NCI-H226 (cell line): ENCODE measurements at places on chromosomes 6 and 20.

GRCh38 chr20:63656451-63656850, 1.7 kb upstream of the RTEL1 start:
- peak; percentile 10 for DNase-seq

GRCh38 chr6:45498591-45498990, 120.9 kb upstream of the SUPT3H start:
- DNase-seq, result no peak

DNA sequence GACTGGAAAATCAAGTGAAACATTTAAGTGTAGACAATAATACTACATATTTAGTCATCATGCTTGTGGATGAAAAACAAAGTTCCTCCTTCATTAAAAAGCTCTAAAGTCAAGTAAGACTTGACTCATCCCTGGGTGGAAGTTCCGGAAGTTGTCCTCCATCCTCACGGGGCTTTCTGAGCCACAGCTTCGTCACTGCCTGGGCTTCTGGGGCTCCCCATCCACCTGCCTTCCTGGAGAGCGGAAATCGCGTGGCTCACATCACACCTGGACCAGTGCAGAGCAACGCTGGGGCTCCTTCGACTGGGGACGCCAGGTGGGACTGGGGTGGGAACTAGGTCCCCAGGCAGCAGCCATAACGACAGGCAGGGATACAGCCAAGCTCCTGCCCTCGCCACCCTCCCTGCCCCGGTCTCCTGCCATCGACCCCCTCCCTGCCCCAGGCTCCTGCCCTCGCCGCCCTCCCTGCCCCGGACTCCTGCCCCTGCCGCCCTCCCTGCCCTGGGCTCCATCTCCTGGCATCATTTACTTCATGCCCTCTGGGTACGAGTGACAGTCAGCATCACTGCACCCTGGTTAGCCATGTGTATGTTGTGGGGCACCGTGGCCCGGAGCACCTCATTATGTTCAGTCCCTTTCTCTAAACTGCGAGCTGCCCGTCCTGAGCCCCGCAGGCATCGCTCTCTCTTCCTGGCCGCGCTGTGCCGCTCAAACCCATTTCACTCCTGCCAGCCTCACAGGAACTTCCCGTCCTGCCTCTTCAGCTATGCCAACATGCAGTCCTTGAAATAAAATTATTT, 12.9 kb downstream of the THBS2 start:
- no peak for DNase-seq

DNA sequence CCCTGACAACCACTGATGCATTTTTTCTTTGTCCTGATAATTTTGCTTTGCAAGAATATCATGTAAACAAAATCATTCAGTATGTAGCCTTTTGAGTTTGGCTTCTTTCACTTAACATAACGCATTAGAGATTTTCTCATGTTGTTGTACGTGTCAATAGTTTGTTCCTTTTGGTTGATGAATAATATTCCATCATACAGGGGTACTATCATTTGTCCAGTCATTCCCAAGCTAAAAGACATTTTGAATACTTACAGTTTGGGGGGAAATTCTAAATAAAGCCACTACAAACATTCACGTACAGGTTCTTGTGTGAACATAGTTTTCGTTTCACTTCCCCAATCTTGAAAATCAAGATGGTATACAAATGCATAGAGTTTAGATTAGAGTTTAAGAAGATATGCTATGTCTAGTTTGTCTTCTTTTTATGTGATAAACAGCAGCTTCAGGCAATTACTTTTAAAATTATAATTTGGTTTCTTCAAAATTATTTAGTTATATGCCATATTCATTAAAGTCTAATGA, 5.2 kb downstream of the HAO1 start:
- DNase-seq, result no peak

DNA sequence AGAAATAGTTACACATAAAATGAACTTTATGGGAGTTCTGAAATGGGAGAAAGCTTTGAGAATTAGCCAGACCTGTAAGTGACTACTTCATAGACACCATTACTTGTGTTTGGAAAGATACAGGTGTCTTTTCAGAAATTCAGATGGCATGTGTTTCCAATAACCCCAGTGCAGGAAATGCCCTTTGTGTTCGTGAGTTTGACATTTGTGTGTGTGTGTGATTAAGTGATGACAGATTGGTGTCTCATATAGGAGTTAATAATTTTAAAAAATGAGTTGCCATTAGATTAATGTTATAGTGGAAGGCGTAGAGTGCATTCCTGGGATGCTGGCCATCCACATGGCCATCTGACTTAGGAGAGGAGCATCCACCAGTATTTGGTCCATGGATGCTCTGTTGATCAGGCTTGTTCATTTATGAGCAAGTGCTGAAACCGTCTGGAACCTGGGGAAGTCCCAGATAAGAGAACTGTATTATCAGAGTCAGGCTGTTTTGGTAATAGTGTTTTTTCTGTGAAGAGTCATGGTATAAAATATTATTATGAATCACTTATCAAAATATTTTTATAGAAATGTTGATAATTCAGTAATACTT, 3.1 kb downstream of the STK4 start:
- DNase-seq, result no peak

DNA sequence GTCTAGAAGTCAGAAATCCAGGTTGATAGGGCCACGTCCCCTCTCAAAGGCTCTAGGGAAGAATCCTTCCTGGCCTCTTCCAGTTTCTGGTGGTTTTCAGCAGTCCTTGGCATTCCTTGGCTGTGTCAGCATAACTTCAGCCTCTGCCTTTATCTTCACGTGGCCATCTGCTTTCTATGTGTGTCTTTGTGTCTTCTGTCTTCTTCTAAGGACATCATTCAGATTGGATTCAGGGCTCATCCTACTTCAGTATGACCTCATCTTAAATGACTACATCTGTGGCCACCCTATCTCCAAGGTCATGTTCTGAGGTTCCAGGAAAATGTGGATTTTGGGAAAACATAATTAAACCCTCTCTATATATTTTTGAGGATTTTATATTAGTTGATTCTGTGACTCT, 23.0 kb downstream of the C6orf89 start:
- no peak for DNase-seq

GRCh38 chr6:5191222-5191621, 69.5 kb downstream of the LYRM4 start:
- no peak for DNase-seq

DNA sequence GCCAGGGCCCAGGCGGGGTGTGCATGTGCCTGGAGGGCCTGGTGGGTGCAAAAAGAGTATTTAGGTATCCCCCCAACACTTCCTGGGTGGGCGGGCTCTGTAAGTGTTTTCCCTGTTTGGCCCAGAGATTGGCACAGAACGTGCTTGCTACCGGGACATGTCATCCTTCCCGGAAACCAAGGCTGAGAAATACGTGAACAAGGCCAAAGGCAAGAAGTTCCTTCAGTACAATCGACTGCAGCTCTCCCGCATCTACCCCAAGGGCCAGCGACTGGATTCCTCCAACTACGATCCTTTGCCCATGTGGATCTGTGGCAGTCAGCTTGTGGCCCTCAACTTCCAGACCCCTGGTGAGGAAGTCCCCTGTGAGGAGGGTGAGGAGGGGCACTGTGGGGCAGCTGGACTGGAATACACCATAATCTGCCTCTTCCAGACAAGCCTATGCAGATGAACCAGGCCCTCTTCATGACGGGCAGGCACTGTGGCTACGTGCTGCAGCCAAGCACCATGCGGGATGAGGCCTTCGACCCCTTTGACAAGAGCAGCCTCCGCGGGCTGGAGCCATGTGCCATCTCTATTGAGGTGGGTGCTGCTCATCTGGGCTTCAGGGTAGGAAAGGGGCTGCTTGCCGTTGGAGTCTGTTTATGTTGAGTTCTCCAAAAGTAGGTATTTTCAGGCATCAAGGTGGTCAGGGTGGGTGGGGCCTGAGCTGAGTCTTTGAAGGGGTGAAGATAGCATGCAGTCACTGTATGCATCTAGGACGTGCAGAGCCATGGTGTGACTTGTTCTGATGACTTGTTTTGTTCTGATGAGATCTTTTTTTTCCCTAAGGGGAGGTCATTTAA, 35.2 kb downstream of the PLCG1 start:
- DNase-seq, result no peak

- DNase-seq, result peak; percentile 71
Observed at GRCh38 chr6:30411515-30412207, 66.7 kb downstream of the RPP21 start.

GRCh38 chr6:54970337-54970736, 123.8 kb downstream of the FAM83B start:
- peak; percentile 15 for DNase-seq

GRCh38 chr6:3825331-3825831, 23.8 kb upstream of the FAM50B start:
- DNase-seq, result peak; percentile 63

DNA sequence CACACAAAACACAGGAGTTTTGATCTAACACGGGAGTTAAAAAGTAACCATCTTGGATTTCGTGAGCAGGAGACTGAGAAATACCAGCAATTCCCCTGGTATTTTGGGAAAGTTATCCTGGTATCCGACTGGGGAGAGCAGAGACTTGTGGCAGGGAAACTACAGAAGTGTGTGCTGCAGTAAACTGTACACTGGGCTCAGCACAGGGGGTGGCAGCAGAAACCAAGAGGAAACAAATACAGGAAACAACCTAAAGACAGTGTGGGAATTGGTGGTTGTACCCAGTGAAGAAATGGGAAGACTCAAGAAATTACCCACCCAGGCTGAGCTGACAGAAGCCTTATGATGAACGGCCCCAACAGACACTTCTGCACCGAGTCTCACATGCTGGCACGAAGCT, 109.8 kb downstream of the CHD6 start:
- DNase-seq, result no peak

GRCh38 chr20:21175433-21175832, 49.6 kb downstream of the KIZ start:
- DNase-seq, result no peak

DNA sequence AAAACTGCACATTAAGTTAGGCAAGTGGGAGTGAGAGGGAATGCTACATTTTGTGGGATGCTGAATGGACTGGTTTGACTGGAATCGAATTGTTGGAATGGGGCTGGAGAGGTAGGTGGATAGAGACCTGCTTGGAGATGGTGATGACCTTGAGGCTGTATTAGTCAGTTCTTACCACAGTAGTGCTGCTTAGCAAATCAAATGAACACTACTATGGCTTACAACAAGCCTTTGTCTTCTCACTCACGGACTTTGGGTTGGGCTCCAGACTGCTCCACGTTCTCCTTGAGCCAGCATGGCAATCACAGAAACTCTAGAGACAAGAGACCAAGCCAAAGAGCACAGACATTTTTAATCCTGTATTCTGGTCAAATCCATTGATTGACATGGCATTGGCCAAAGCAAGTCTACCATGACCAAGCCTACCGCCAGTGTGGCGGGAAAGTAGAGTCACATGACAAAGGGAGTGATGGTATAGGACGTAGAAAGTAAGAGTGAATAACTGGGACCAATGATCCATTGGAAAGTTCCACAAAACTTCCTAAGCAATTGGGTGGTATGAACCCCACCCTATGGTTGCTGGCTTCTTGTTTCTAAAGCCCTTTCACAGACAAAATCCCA, 70.3 kb upstream of the FOXP4 start:
- DNase-seq, result no peak

- DNase-seq, result no peak
Observed at GRCh38 chr6:89977808-89978748, 83.8 kb downstream of the GJA10 start.

DNA sequence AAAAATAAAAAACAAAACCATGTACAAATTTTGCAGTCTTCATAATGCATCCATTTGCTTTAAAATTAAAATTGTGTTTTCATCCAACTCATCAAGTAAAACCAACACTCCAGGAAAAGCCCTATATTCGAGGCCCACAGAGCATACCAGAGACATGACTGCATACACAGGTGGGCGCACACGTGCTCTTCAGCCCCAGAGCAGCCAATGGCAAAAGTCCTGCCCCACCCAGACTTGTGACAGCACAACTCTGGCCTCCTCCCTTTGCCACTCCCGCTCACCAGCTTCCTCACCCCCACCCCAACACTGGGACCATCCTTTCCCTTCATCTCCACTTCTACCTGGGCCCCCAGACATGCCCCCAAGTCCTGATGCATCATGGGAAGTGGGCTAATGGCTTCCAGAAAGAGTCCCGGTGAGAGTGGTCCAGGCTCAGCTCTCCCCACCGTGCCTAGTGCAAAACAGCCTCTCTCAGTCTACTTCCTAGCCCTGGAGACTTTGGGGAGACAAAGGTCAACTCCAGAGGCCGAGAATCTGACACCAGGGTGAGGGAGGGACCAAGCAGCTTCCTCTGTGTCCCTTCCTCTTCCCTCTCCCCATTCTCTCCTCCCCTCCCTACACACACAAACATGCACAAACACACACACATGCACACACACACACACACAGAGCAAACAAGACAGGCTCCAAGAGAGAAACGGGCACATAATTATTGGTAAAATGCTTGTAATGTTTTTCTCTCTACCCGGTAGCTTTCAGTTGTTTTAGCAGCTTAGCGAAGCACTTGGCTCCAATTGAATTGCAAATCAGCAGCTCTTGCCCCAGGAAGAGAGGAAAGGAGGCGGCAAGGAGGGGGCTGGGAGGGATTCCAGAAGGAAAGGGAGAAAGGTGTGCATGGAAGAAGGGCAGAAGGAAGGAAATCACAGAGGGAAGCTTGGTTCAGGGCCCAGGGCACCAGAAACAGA, 14.3 kb downstream of the GRM4 start:
- no peak for DNase-seq

- no peak for DNase-seq
Observed at GRCh38 chr6:124962639-124963415, 590 bp downstream of the RNF217 start.

DNA sequence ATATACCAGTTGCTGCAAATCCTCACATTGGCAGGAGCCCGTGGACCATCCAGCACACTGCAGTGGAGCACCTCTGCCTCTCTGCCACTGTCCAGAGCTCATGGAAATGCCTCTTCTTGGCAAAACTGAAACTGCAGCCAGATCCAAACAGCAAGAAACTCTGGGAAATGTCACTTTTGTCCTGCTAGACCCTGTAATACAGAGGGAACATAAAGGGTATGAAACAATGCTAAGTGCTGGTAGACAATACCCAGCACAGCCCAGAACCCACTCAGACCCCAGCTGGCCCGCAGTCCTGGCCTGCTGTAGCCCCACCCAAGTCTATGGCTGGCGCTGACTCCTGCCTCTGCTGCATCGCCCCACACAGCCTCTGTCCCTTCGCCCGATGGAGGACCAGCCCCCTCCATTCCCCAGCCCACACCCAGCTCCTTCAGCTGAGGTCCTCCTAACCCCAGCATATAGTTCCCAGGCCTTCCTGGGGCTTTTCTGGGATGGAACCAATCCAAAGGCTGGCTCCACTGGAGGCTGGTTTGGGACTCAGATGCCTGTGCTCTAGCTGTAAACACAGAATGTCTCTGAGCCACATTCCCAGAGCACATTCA, 242.5 kb downstream of the LRFN2 start:
- DNase-seq, result no peak
